ENCODE measurements at places on chromosomes 12 and 14.

GRCh38 chr12:122887819-122888212 is 8.1 kb downstream of the VPS37B start:
- DNase-seq = no peak

DNA sequence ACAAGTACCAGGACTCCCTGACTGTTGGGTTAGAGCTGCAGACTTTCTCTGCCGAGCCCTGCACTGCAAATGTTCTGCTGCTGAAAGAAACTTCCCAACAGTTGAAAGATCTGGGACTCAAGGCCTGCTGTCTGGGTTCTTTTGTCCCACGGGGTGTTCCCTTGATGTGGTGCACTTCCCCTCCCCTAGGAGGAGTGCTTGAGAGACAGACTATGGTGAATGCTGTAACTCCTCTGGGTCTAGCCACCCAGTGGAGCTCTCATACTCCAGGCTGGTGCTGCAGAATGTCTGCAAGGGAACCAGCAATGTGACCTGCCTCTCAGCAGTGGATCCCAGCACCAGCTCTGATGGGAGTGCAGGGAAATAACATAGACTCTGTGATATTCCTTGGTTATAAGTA is 129.2 kb upstream of the SLCO1B1 start:
- DNase-seq = no peak

DNA sequence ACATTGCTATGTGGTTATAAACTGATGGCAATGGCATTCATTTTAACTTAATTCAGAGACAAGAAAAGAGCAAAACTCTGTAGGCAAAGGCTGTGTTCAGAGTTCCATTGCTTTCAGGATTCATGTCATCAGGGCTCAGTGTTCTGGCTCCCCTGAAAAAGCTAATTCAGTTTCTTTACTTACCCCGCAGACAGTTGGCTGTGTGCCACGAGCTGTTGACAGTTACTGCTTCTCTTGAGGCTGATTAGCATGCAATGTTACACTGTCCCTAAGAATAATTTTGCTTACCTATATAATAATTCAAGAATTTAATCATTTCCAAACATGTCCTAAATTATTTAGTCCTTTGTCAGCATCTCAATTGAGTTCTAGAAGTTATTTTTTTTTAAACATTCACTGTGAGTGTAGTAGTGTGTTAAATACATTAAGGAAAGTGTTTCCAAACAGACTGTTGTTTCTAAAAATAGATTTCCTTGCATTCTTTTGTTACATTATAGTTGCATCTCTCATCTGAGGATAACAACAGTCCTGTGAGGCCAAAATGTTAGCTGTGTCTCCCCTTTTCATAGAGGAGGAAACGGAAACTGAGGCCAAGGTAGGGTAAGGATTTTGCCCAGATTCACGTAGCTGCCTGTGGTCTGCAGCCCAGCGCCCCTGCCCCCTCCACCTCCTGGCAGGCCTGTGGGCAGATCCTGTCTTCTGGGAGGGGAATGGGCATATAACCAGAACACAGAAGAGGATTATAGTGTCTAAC is 98.6 kb downstream of the PELI2 start:
- no peak for DNase-seq

DNA sequence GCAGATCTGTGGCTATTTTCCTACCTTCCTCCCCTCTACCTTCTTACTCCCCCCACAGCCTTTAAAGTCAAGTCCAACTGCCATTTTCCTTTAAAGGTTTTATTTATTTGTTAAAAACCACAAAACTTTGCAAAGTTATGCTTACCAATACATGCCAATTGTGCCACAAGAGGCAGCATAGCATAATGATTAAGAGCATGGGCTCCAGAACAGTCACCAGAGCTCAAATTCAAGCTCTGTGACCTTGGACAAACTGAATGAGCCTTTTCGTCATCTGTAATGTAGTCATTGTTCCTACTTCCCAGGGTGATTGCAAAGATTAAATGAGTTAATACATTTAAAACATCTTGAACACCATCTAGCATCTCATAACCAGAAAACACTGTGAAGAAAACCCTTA is 13.0 kb upstream of the FMNL3 start:
- DNase-seq = no peak

DNA sequence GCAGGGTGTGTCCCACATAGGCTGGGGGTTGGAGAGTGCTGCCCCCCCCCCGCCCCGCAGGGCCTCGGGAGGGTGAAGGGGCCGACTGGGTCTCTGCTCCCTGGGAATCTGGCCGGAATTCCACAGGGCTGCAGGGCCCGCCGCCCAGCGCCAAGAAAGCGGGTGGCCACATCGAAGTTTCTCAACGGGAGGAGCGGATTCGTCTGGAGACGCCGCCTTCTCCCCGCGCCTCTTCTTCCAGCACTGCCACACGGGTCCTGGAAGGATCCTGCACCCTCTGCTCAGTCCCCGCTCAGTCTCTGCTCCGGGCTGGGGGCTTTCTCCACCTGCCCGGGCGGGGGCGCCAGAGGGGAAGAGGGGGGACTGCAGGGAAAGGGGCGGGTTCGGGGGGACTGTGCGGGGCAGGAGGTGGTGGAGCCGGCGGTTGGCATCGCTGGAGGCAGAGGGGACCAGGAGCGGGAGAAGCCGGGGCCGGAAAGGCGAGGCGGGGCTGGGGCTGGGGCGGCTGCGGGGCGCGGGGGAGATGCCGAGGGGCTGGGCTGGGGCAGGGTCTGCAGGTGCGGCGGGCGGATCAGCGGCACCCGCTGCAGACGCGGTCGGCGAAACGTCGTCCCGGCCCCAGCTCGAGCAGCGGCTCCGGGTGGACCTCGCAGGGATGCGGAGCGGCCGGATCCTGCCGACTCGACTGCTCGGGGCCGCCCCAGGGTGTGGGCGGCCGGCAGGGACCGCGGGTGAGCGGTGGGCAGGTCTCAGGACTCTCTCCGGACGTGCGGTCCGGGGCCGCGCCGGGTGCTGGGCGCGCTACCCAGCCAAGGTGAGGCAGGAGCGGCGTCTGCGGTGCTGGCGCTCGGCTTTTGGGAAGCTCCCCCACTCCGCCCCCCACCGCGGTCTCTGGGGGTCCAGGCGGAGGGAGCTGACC is 811.4 kb upstream of the TMEM132C start:
- peak; percentile 33 for DNase-seq

- DNase-seq = no peak
These were observed 129.5 kb downstream of the FBXL14 start for GRCh38 chr12:1464925-1465324.

- DNase-seq = no peak
These were observed 24.2 kb upstream of the RNASE3 start for GRCh38 chr14:20866963-20867362.

DNA sequence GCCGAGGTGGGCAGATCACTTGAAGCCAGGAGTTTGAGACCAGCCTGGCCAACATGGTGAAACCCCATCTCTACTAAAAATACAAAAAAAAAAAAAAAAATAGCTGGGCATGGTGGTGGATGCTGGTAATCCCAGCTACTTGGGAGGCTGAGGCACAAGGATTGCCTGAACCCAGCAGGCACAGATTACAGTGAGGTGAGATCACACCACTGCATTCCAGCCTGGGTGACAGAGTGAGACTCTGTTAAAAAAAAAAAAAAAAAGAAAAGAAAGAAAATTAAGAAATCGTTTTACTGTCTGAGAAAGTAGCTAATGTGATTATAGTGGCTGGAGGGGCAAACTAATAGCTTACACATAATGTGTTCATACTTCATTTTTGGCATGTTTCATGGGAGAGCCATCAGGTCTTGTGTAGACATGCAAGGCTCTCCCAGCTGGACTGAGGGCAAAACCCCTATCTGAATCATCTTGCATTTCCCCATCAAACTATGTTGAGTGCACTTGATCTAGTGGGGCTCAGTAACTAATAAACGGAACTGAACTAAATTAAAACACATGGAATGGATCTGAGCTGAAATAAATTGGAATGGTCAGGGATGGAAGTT is 16.2 kb downstream of the KIF21A start:
- no peak for DNase-seq

DNA sequence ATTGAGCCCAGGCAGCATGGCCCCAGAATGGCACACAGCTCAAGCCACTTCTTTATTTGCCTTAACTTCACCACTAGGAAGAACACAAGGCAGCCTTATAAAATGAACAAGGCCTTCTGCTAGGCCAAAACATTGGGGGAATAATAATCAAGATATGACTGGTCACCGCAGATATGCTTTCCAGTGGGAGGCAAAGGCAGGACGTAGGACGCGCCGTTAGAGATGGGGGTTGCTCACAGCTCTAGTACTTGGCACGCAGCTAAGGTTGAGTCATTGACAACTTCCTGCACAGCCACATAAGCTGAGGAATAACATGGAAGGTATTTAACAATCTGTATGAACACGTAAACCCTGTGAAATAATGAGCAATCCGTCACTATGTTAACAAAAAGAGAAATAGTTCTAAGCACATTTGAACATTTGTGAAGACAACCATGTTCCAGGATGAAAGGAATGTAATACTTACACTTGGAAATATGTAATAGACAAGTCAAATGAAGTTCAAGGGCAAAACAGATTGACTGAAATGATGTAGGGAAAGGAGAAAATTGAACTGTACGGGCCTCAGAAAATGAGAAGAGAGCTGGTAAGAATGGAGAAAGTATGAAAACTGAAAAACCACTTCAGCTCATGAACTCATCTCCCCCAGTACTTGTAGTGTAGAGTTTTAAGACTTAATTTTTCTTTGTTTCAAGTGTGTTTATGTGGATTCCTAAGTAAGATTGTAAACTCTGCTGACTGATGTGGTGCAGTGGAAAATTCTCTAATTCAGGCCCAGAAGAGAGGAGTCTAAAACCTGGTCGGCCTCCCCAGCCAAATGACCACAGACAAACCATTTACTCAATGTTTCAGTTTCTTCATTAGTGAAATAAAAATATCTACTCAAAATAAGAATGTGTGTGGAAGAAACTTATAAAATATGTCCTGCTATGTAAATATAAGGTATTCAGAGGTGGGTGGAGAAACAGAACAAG is 59.3 kb upstream of the CCDC91 start:
- no peak for DNase-seq

DNA sequence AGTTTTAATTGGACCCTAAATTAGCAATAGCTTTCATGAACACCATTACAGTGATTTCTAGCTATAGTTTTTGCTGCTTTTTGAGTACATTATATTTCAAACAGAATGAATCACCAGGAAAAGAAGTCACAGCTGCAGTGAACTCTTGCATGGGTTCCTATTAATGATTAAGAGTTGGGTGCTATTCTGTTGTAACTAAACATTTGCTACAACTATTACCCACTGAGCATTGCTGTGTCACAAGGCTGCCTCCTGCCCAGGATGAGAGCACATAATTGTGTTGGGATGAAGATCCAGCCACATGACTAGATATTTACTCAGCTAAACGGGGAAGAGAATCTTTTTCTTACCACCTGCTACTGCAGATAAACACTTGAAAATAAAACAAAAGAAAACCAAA is 152.7 kb downstream of the GXYLT1 start:
- no peak for DNase-seq

All from GM20000 (cell line).